ENCODE measurements at places on chromosomes 6 and 20. TPM values are rescaled to one million over a fixed set of nuclear protein-coding genes. Genes with fewer than 3 reads are reported as not detected.

IP6K3 gene
- total RNA-seq, result 1.6 TPM

DYNLT2 gene
- total RNA-seq, result 0.67 TPM

SLC13A3 gene
- total RNA-seq, result not detected

LIME1 gene
- total RNA-seq, result 8.0 TPM

TSBP1 gene
- not detected for total RNA-seq

MAFB gene
- total RNA-seq, result 0.15 TPM

PRSS35 gene
- 0.05 TPM for total RNA-seq

CFAP61 gene
- total RNA-seq, result 0.20 TPM

LY6G6D gene
- total RNA-seq, result not detected

PHACTR1 gene
- not detected for total RNA-seq

BPIFB1 gene
- total RNA-seq, result 0.06 TPM

NKAPL gene
- total RNA-seq, result not detected

CST3 gene
- total RNA-seq, result 402 TPM

DDX43 gene
- not detected for total RNA-seq

CALHM6 gene
- not detected for total RNA-seq

RGS17 gene
- 6.3 TPM for total RNA-seq

TPD52L1 gene
- 50.7 TPM for total RNA-seq

C4B gene
- 0.78 TPM for total RNA-seq

RIPPLY2 gene
- total RNA-seq, result 0.32 TPM

HLA-DOB gene
- total RNA-seq, result 0.13 TPM

LGSN gene
- total RNA-seq, result 2.0 TPM

SPATA25 gene
- 0.52 TPM for total RNA-seq

SIGLEC1 gene
- not detected for total RNA-seq

SSTR4 gene
- 0.32 TPM for total RNA-seq

PHACTR3 gene
- 0.54 TPM for total RNA-seq

SRSF12 gene
- total RNA-seq, result 1.6 TPM

PRDM13 gene
- 0.83 TPM for total RNA-seq

GPR6 gene
- total RNA-seq, result not detected

MOG gene
- total RNA-seq, result not detected

DNAH8 gene
- not detected for total RNA-seq

SYCP2 gene
- total RNA-seq, result 0.30 TPM

LAMA2 gene
- 0.47 TPM for total RNA-seq

HLA-DOA gene
- not detected for total RNA-seq

PTCRA gene
- total RNA-seq, result not detected

IPCEF1 gene
- total RNA-seq, result 0.15 TPM

CLVS2 gene
- 0.17 TPM for total RNA-seq

BPIFA1 gene
- total RNA-seq, result not detected

RIPOR3 gene
- not detected for total RNA-seq

C6orf132 gene
- 2.8 TPM for total RNA-seq

RAET1G gene
- total RNA-seq, result 9.7 TPM

SASH1 gene
- total RNA-seq, result 2.7 TPM

All from A549 treated with Hydrocortisone at 1 μM for 4 hours (cell line).